Mammary epithelial cell (primary cell): ENCODE measurements at places on chromosomes 16 and 17.

GRCh38 chr17:51165680-51166197 is 472 bp upstream of the NME2 start:
- no peak for DNase-seq

DNA sequence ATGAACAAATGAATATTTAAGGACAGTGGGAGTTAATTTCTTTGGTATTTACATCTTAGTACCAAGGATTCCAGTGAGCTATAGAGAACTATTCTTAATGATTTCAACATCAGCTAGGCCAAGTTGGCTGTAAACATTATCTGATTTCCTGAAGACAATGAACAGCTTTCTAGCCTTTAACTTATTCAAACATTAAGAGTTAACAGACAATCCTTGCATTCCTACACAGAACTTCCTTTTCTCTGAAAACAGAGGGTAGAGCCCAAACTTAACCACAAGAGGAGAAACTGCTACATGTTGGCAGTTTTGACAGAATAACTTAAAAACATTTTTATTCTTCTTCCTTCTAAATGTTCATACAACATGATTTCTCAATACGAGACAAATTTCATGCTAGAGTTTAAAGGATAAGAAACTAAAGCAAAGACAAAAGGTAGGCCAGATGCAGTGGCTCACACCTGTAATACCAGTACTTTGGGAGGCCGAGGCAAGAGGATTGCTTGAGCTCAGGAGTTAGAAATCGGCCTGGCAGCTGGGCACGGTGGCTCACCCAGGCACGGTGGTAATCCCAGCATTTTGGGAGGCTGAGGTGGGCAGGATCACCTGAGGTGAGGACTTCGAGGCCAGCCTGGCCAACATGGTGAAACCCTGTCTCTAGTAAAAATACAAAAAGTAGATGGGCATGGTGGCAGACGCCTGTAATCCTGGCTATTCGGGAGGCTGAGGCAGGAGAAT is 4.4 kb downstream of the CRLF3 start:
- DNase-seq: no peak

- no peak for DNase-seq
These were observed 11.7 kb downstream of the CACNG1 start for GRCh38 chr17:67055811-67056745.

- DNase-seq: no peak
These were observed 3.8 kb upstream of the CHD3 start for GRCh38 chr17:7884581-7885366.
